COR-L47 (cell line): ENCODE measurements at places on chromosomes 5 and 9.
A peak's percentile ranks its signal among the peaks of the same experiment; 100 is the strongest.

DNA sequence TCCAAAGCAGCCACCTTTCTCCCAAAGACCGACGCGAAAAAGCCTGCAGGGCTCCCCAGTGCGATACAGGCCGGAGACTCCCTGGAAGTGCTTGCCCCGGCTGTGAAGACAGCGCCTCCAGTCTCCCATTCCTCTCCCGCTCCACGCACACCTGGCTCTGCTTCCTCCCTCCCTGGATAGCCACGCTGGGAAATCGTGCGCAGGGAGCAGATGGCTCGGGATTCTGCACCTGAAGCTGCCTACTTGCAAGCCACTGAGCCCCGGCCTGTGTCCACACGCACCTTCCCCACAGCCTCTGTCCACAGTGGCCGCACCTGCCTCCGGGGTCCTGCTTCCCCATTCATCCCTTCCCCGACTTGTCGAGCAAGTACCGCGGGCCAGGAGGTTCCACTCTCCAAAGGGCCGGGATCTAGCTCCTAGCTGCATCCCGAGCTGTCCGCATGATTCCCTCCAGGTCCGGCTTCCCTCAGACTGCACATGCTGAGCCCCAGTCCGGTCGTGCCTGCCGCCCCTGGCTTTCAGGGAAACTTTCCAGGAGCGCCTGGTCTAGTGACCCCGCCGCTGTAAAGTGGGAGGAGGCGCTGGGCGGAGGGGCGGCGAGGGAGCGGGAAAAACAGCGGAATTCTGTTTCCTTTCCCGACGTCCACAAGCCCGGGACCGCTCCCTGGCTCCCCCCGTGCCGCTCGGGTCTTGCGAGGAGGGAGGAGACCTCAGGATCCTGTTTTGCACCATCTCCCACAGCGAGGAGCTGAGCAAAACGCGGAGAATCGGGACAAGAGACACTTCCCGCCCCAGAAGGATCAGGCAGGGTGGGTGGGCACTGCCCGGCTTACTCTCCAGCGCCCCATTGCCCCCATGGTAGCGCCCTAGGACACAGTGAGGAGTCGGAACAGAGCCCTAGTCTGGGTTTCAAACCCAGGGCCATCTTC lies 2.0 kb downstream of the SEMA6A start:
- peak; percentile 62 for DNase-seq

DNA sequence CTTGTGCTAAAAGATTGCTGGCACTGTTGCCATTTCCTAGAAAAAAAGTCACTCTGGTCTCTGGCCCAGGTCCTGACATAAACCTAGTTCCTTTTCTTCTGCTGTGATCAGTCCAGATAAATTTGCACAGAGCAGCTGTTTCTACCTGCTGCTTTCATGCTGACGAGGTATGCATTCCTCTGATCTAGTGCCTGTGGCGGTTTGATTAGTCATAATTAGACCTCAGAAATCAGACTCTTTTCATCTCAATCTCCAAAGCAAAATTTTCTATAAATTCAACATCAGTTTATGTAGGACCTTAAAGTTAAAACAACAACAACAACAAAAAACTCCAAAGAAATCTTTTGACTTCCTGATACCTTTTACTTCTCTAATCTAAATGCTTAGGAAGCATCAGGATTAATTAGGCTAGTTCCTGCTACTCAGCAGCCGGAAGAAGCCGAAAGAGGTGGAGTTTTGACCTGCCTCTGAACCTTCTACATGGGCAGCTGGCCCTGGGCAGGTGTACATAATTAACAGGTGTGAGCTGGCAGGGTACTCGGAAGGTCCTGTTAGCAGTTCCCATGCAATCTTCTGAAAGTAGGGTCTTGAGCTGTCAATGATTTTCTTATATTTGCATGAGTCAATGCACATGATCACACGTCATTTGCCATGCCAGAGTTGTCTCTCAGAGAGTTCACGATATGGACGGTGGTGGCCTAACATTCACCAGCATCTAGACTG lies 83.3 kb upstream of the CCDC112 start:
- no peak for DNase-seq

GRCh38 chr5:54653956-54654614 lies 136.5 kb downstream of the SNX18 start:
- DNase-seq = no peak

DNA sequence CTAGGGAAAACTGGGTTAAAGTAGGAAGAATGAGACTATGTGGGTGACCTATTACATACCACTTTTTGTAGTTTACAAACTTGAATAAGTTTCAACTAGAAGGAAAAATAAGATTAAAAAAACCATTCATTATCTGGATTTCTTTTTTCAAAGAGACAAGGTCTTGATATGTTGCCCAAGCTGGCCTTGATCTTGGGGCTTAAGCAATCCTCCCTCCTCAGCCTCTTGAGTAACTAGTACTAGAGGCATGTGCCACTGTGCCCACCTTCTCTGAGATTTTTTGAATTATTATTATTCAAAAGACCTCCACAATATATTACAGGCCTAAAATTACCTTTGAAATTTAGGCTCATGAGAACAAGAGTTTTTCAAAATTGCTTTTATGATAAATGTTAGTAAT lies 63.2 kb downstream of the NR2F1-AS1 start:
- no peak for DNase-seq

GRCh38 chr5:96873449-96873848 lies 2.9 kb upstream of the ERAP2 start:
- DNase-seq = no peak

GRCh38 chr5:121031491-121031890 lies 567.4 kb downstream of the PRR16 start:
- DNase-seq = no peak

DNA sequence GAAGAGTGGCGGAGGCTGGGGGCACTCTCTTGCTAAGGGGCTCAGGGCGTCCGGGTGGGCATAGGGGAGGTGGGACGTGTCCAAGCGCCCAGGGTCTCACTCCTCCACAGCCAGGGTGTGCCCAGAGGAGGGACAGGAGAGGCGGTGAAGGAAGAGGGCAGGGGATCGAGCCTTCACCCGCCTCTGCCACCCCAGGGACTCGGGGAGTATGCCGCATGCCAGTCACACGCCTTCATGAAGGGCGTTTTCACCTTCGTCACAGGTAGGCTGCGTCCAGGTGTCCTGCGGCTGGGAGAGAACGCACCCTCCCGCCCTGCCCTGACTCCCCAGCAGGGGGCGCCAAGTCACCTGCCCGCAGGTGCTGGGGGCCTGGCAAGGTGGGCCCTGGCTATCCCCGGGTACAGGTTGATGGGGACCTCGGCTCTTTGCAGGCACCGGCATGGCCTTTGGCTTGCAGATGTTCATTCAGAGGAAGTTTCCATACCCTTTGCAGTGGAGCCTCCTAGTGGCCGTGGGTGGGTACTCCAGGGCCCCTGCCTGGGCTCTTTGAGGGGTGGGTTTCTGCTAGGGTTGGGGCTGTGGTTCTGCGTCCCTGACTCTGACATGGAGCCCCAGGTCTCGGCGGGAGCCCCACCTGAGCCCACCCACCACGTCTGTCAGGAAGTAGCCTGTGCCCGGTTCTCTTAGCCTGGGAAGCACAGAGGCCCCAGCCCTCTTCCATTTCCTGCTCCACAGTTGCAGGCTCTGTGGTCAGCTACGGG lies 552 bp downstream of the TMEM141 start:
- DNase-seq = peak; percentile 65

GRCh38 chr9:34892886-34893285 lies 65.2 kb upstream of the PHF24 start:
- no peak for DNase-seq

- DNase-seq = no peak
These were observed 454.3 kb downstream of the KDM4C start for GRCh38 chr9:7212101-7212500.

GRCh38 chr5:80739057-80739456 lies 84.3 kb upstream of the DHFR start:
- no peak for DNase-seq

- no peak for DNase-seq
These were observed 97.8 kb downstream of the C9orf152 start for GRCh38 chr9:110110154-110110553.

- DNase-seq = no peak
These were observed 449.6 kb upstream of the BRINP1 start for GRCh38 chr9:119818726-119819435.

DNA sequence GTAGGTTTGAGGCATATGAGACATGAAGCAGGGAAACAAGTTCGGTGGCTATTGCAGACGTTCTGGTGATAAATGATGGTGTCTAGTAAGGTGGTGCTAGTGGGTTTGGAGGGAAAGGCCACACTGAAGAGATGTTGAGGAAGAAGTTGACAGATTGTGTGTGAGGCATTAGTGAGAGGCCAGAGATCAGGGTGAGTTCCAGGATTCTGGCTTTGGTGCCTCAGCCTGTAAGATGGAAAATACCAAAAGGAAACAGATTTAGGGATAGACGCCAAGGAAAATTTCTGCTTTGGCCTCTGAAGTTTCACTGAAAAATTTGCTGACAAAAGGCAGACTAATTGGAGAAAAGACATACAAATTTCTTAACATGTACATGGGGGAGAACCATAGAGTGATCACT lies 6.4 kb upstream of the PAIP1 start:
- no peak for DNase-seq

- no peak for DNase-seq
These were observed 39.8 kb upstream of the TLR4 start for GRCh38 chr9:117664419-117664818.

DNA sequence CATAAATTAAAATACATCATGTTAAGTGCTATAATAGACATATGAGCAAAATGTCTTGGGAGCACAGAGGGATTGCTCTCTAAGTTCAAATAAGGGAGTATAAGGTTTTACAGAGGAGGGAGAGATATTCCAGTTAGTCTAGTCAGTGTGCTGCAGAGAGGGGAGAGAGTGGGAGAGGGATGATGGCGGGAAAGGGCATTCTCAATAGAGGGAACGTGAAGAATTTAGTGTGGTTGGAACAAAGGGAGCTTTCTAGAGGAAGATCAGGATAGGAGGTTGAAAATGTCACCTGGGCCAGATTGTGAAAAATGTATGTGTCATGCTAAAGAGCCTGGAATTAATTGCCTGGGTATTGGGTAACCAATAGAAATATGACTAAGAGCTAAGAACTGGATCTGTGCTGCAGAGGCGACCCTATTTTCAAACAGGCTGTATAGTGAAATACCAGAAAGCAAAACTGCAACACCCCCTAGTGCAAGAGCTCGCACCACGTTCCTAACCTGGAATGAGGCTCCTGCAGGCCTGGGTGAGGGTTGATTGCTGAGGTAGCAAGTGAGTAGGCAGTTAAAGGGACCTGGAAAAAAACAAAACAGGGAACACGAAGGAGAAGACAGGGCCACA lies 791.8 kb upstream of the C9orf72 start:
- DNase-seq = no peak

DNA sequence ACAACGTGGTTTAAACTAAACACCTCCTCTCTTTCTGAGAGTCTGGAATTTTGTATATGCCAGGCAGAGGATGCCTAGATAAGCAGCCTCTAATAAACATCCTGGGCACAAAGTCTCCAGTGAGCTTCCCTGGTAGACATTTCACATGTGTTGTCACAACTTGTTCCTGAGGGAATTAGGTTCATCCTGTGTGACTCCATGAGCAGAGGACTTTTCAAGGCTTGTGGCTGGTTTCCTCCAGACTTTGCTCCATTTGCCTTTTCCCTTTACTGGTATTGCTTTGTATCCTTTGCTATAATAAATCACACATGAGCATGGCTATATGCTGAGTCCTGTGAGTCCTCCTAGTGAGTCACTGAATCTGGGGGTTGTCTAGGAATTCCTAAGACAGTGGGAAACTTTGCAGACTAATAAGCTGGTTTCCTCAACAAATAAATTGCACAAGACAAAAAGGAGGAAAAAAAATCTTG lies 77.4 kb downstream of the NR2F1-AS1 start:
- no peak for DNase-seq

DNA sequence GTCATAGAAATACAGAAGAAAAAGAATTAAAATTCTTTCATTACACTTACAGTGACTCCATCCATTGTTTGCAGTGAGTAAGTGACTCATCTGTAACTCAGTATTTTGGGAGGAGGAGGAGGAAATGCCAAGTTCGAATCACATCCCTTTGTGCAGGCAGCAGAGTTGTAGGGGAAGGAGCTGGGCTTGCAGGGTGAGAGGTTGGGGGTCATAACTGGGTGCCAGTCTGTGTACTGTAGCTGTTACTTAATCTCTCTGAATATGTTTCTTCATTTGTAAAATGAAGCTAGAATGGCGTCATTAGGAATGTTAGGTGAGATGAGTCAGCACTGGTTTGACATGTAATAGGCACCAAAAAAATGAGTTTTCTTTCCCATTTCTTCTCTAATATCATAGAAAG lies 235.7 kb upstream of the ADAMTSL1 start:
- DNase-seq = no peak

DNA sequence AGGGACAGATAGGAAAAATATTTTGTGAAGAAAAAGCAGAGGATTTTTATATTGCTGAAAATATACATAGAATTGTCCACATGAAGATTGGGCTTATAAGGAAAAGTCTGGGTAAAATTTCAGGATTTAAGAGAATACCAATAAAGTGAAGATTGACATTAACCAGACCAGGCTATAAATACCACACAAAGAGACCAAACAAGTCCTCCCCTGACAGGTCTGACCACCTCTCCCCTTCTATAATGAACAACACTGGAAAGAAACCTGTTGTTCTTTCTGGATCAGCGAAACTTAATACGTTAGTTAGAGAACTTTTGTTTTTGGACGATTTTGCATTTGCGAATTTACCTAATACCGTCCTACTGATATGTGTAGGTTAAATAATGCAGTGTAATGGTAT lies 138.3 kb downstream of the ISL1 start:
- no peak for DNase-seq

- DNase-seq = no peak
These were observed 44.5 kb downstream of the DAPK1 start for GRCh38 chr9:87542141-87542540.

- DNase-seq = no peak
These were observed 106.7 kb downstream of the FAM174A start for GRCh38 chr5:100641833-100642232.

GRCh38 chr5:177500685-177501522 lies 3.5 kb upstream of the PDLIM7 start:
- DNase-seq = peak; percentile 86

DNA sequence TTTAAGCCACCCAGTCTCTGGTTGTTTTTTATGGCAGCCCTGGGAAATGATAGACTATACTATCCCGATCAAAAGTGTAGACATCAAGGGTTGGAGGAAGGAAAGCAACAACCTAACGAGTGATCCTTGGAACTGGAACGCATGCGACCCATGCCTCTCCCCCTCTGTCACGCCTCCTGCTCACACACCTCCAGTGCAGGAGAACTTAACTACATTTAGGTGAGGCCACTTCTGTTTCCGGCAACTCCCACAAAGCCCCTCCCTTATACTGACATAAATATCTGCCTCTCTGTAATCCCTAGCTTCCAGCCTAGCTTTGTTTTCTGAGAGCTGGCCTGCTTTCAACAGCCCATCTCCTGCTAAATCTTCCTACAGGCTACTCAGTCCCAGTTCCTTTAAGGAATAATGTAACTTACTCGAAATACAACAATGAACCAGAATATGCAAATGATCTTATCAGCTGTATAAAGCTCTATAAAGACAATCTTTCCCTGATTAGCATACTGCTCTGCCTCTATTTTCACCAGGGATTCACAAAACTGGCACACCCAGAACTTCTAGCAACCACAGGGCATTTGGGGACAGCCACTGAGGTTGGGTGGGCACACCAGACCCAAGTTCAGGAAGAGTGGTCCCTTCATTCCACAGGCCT lies 73.9 kb downstream of the GABBR2 start:
- no peak for DNase-seq

- no peak for DNase-seq
These were observed 762 bp downstream of the CACNA1B start for GRCh38 chr9:137878146-137878941.
